ENCODE measurements at places on chromosomes 12 and 14.

- no peak for DNase-seq
- no peaks in the 10 kb centered on the region for H3K27me3 ChIP-seq
- no peaks in the 10 kb centered on the region for H3K4me1 ChIP-seq
- no peak overlapping the region for H3K4me3 ChIP-seq
- H3K36me3 ChIP-seq: no peaks in the 10 kb centered on the region
Observed at GRCh38 chr12:58026897-58027891, 85.8 kb downstream of the ATP23 start.

GRCh38 chr14:53840444-53840843 lies 116.2 kb downstream of the BMP4 start:
- H3K36me3 ChIP-seq: no peaks in the 10 kb centered on the region
- no peak overlapping the region for H3K4me3 ChIP-seq

- H3K27ac ChIP-seq: no peak overlapping the region
- H3K27me3 ChIP-seq: no peaks in the 10 kb centered on the region
- peaks cover 32% of the 10 kb centered on the region for H3K4me1 ChIP-seq
- H3K4me3 ChIP-seq: no peak overlapping the region
- H3K36me3 ChIP-seq: no peaks in the 10 kb centered on the region
- no peak for DNase-seq
Observed at GRCh38 chr12:75959060-75959459, 72.5 kb downstream of the PHLDA1 start.

DNA sequence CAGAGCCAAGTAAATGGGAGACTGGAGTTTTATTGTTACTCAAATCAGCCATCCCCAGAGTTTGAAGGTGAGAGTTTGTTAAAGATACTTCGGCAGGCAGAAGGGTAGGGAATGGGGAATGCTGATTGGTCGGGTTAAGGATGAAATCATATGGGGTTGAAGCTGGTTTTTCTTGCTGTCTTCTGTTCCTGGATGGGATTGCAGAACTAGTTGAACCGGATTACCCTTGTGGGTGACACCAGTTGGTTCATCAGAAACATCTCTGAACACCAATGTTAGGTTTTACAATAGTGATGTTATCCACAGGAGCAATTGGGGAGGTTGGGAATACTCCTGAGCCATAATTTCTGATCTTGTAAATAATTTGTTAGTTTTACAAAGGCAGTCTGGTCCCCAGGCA lies 18.7 kb upstream of the SMCO2 start:
- no peak overlapping the region for H3K27ac ChIP-seq
- H3K4me3 ChIP-seq: no peak overlapping the region
- no peaks in the 10 kb centered on the region for H3K27me3 ChIP-seq
- H3K36me3 ChIP-seq: no peaks in the 10 kb centered on the region
- no peak for DNase-seq

GRCh38 chr14:85934886-85935254 lies 404.9 kb downstream of the FLRT2 start:
- H3K4me3 ChIP-seq: no peak overlapping the region
- DNase-seq: no peak
- no peaks in the 10 kb centered on the region for H3K36me3 ChIP-seq

DNA sequence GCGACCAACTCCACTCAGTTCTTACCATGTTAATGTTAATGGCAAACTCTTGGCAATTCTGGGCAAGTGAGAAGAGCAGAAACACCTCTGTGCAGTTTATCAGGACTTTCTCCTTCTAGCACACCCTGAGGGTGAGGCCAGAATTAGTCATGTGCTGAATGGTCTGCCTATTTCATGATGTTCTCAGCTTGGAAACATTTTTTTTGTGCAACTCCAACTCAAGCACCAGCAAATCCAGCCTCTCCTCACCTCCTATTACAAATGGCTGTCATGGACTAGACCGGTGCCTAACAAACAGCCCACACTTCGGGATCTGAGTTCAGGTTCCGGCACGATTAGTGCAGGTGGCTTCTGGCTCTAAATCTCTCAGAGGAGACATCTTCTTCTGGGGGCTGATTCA lies 246.0 kb downstream of the ZFP36L1 start:
- no peaks in the 10 kb centered on the region for H3K36me3 ChIP-seq
- no peaks in the 10 kb centered on the region for H3K27me3 ChIP-seq
- H3K4me3 ChIP-seq: no peak overlapping the region
- DNase-seq: no peak
- H3K27ac ChIP-seq: peak overlapping the region; percentile 71

GRCh38 chr14:64928239-64929013 lies 14.1 kb downstream of the GPX2 start:
- no peak overlapping the region for H3K4me3 ChIP-seq
- H3K4me1 ChIP-seq: no peaks in the 10 kb centered on the region
- no peaks in the 10 kb centered on the region for H3K36me3 ChIP-seq
- DNase-seq: no peak
- no peak overlapping the region for H3K27ac ChIP-seq

- no peak for DNase-seq
- no peaks in the 10 kb centered on the region for H3K4me1 ChIP-seq
- no peak overlapping the region for H3K4me3 ChIP-seq
- no peaks in the 10 kb centered on the region for H3K36me3 ChIP-seq
- no peak overlapping the region for H3K27ac ChIP-seq
Observed at GRCh38 chr12:80262346-80262745, 163.0 kb downstream of the OTOGL start.

DNA sequence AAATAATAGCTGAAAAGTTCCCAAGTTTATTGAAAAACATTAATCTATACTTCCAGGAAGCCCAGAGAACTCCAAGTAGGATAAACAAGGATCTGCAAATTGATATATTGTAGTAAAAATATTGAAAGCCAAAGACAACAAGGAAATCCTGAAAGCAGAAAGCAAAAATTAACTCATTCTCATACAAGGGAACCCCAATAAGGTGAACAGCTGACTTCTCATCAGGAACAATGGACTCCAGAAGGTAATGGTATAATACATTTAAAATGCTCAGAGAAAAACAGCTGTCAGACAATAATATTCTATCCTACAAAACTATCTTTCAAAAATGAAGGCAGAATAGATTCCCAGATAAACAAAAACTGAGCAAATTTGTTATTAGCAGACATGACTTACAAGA lies 138.1 kb upstream of the BMP4 start:
- no peaks in the 10 kb centered on the region for H3K36me3 ChIP-seq
- DNase-seq: no peak
- no peaks in the 10 kb centered on the region for H3K27me3 ChIP-seq
- no peak overlapping the region for H3K4me3 ChIP-seq
- no peak overlapping the region for H3K27ac ChIP-seq

- H3K4me1 ChIP-seq: no peaks in the 10 kb centered on the region
- no peaks in the 10 kb centered on the region for H3K36me3 ChIP-seq
- H3K27ac ChIP-seq: no peak overlapping the region
- H3K4me3 ChIP-seq: no peak overlapping the region
Observed at GRCh38 chr14:77903221-77903620, 103.3 kb downstream of the ADCK1 start.

GRCh38 chr12:70691018-70691672 lies 53.9 kb upstream of the PTPRB start:
- H3K4me3 ChIP-seq: no peak overlapping the region
- no peaks in the 10 kb centered on the region for H3K36me3 ChIP-seq
- H3K27ac ChIP-seq: no peak overlapping the region
- H3K27me3 ChIP-seq: no peaks in the 10 kb centered on the region

- H3K27ac ChIP-seq: no peak overlapping the region
- no peaks in the 10 kb centered on the region for H3K27me3 ChIP-seq
- DNase-seq: no peak
- no peaks in the 10 kb centered on the region for H3K4me1 ChIP-seq
- H3K4me3 ChIP-seq: no peak overlapping the region
- H3K36me3 ChIP-seq: no peaks in the 10 kb centered on the region
Observed at GRCh38 chr12:130008241-130008640, 104.4 kb upstream of the TMEM132D start.

DNA sequence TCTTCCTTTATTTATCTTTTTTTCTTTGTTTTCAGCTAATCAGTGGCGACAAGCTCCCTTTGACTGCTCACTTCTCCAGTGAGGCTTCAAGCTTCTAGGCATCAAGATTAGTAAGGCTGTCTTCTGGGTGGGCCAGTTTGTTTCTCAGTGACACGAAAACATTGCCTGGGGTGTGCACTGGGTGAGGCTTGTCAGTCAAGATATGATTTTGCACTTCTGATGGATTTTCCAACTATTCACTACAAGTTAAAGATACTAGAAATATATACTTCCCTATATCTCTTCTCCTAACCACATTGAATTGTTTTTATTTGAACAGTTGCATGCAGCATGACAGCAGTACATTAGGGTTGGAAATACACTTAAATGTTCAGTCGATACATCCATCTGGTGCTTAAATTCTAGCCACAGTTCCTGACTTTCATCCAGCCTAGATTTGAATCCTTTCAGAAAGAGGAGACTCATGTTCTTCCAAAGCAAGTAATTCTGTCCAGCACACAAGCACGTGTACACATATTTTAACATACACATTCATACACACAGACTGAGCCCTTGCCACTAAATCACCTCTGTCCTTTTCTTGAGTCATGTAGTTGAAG lies 275.6 kb upstream of the NOVA1 start:
- H3K4me3 ChIP-seq: no peak overlapping the region
- no peak overlapping the region for H3K27ac ChIP-seq
- H3K36me3 ChIP-seq: no peaks in the 10 kb centered on the region
- H3K27me3 ChIP-seq: no peaks in the 10 kb centered on the region
- peaks cover 11% of the 10 kb centered on the region for H3K4me1 ChIP-seq

- H3K4me3 ChIP-seq: no peak overlapping the region
- H3K4me1 ChIP-seq: peaks cover 15% of the 10 kb centered on the region
- H3K36me3 ChIP-seq: no peaks in the 10 kb centered on the region
- H3K27me3 ChIP-seq: no peaks in the 10 kb centered on the region
Observed at GRCh38 chr12:72276181-72276805, 4.1 kb downstream of the TRHDE start.

DNA sequence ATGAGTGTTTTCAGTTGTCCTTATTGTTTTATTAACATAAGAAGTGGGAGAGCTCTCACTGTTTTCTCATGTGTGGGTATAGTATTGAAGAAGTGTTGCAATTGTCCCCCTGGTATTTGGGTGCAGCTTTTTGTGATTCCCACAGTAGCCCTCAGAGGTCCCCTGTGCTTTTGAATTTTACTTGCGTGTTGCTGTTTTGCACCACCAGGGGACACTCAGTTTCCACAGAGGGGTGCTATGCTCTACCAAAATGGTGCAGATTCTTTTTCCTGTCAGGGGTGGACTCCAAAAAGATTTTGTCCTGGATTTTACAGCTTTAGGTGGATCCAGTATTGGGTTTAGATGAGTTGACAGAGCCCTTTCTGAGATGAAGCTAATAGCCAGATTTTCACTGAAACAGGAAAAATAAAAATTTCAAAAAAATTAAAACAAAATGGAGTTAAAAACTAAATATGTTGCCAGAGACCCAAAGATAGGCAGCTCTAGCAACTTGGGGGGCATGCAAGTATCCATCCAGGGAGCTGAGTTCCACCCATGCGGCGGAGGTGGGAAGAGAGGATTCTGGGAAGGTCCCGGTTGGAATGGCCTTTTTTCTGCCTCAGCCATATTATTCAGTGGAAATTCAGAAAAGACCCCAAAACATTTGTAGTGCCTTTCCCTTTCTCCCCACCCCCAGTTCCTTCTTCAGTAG lies 50.2 kb downstream of the TTLL5 start:
- no peaks in the 10 kb centered on the region for H3K36me3 ChIP-seq
- no peaks in the 10 kb centered on the region for H3K27me3 ChIP-seq
- peaks cover 19% of the 10 kb centered on the region for H3K4me1 ChIP-seq
- no peak overlapping the region for H3K4me3 ChIP-seq
- H3K27ac ChIP-seq: peak overlapping the region; percentile 84
